ENCODE measurements at places on chromosomes 7 and 10.

GRCh38 chr7:81774551-81774950 is 4.7 kb upstream of the HGF start:
- DNase-seq = peak; percentile 41

GRCh38 chr10:126290232-126290631 is 98.0 kb downstream of the ADAM12 start:
- DNase-seq = no peak

DNA sequence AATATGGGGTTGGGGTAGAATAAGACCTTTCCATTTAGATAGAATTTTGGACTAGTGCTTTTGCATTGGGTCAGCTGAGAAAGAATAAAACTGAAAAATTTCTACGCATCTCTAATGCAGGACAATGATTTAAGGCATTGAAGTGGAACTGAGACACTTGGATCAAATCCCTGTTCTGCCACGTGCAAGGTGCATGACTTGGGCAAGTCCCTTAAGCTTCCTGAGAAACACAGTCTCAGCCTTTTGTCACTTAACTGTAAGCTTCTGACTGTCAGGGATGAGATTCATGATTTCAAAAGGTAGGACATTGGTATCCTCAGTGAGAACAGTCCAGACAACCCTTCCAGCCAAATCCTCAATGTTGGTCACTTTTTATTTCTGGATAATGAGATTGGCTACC is 59.2 kb downstream of the ENTPD1 start:
- no peak for DNase-seq

GRCh38 chr7:19020711-19021110 is 96.7 kb downstream of the TWIST1 start:
- DNase-seq = no peak

- DNase-seq = no peak
These were observed 70.0 kb downstream of the VOPP1 start for GRCh38 chr7:55502124-55502857.

- no peak for DNase-seq
These were observed 120.2 kb upstream of the LRRTM3 start for GRCh38 chr10:66805612-66806011.

GRCh38 chr7:77537778-77538280 is 734 bp downstream of the PTPN12 start:
- peak; percentile 31 for DNase-seq

DNA sequence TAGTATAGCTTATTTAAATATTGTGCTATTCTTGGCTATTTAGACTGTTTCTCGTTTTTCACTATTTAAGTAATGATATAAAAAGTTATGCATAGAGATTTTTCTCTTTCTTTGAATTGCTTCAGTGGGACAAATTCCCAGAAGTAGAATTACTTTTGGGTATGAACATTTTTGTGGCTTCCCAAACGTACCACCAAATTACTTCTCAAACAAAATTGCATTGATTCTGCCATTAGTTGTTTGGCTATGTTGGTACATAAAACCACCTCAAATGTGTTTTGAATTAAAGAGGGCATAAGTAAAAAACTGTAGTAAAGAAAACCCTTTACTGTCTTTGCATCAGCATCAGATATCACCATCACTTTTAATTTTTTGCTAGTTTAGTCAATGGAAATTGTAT is 31.0 kb downstream of the AKR1B1 start:
- DNase-seq = no peak

- no peak for DNase-seq
These were observed 41.5 kb downstream of the GATA3 start for GRCh38 chr10:8095959-8096358.

GRCh38 chr7:24921362-24921679 is 58.7 kb downstream of the OSBPL3 start:
- DNase-seq = no peak

DNA sequence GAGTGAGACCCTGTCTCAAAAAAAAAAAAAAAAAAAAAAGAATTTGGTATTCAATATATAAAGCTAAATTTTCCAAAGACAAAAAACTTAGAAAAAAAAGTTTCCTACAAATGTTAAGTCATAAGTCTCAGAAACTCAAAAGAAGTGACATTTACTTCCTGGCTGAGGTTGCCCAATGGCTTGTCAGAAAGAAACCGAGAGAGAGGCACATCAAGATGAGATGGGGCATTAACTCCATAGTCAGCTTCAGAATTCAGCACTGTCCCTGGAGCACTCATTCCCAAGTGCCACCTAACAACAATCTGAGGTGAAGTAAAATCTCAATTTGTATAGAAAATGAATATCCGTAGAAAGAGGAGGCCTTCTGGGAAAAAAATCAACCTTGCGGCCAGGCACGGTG is 6.8 kb upstream of the SPOCK2 start:
- no peak for DNase-seq

GRCh38 chr10:71222601-71223346 is 10.4 kb downstream of the UNC5B start:
- no peak for DNase-seq
